ENCODE measurements at places on chromosomes 16 and 17. TPM values are rescaled to one million over a fixed set of nuclear protein-coding genes. Genes with fewer than 3 reads are reported as not detected.

GRCh38 chr17:77072670-77073069 is 68.1 kb upstream of the SEC14L1 start:
- DNase-seq = no peak

DNA sequence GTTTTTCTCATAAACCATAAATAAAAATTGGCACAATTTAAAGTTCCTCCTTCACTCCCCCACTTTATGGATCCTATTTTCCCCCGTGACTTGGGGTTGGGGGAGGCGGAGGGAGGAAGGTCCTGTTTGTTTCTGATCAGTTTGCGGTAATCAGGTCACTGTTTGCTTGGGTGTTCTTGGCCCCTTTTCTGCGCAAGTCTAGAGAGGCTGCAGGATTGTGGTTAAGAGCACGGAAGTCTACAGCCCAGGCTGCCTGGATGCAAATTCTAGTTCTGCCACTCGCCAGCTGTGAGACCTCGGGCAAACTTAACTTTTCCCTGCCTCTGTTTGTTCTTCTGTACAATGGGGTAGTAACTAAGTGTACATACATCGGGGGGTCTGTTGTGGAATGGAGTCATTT is 12.1 kb downstream of the ATP2C2 start:
- peak; percentile 63 for DNase-seq

DNA sequence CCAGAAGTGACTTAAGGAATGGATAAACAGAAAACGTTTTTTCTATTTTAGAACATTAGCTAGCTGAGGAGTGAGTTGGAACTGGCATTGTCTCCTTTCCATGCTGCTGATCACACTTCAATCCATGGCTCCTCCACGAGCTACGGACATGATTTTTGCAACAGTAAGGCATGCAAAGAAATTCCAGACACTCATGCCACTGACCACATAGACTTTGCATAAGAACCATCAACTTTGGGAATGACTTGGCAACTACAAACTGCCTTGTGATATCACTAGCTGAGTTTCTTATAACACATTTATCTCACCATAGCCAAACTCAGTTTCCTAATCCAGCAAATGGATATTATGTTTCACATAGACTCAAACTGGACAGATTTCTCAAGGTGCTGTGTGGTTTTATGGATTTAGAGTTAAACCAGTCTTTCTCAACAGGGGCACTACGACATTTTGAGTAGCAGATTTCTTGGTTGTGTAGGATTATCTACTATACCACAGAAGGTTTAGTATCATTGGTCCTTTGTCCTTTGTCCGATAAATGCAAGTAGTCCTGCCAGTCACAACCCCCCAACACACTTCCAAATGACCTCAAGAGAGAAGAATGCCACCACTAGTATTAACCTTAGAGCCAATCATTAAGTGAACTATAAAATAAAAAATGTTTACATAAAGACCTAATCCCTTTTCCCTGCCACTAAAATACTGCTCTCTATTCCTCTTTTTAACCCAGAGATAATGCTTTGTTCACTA is 48.3 kb upstream of the C17orf78 start:
- DNase-seq = no peak

GRCh38 chr17:58385359-58385899 is 31.9 kb downstream of the RNF43 start:
- no peak for DNase-seq

GRCh38 chr17:29753845-29754439 is 131.2 kb upstream of the CORO6 start:
- no peak for DNase-seq

The GSG1L gene
- not detected for total RNA-seq

- peak; percentile 46 for DNase-seq
Observed at GRCh38 chr17:4542726-4543191, 12.4 kb downstream of the MYBBP1A start.

GRCh38 chr16:85169333-85170065 is 57.2 kb upstream of the CIBAR2 start:
- no peak for DNase-seq

GRCh38 chr17:43755389-43755875 is 3.2 kb downstream of the SOST start:
- no peak for DNase-seq

- DNase-seq = no peak
Observed at GRCh38 chr17:71765437-71765836, 355.4 kb upstream of the SOX9 start.

GRCh38 chr16:75225678-75226515 is 7.1 kb downstream of the CTRB1 start:
- DNase-seq = no peak

The CACNG4 gene
- total RNA-seq = not detected

DNA sequence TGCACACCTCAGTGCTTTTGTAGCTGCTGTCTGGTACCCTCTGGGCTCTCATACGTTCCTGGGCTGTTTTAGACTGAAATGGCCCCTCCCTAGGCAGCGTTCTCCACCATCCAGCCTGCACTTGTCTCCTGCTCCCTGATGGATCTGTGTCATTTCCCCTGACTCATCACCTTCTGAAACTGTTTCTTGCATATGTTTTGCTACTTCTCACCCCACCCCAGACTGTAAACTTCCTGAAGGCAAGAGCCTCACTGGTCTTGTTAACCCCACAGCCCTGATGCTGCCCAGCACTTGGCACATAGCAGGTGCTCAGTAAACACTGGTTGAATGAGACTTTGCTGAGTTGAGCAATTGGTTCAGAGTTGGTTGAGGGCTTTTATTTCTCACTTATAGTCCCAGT is 78.7 kb downstream of the CRISPLD2 start:
- DNase-seq = no peak

The HS3ST4 gene
- 0.89 TPM for total RNA-seq

The CCDC144A gene
- 1.2 TPM for total RNA-seq

DNA sequence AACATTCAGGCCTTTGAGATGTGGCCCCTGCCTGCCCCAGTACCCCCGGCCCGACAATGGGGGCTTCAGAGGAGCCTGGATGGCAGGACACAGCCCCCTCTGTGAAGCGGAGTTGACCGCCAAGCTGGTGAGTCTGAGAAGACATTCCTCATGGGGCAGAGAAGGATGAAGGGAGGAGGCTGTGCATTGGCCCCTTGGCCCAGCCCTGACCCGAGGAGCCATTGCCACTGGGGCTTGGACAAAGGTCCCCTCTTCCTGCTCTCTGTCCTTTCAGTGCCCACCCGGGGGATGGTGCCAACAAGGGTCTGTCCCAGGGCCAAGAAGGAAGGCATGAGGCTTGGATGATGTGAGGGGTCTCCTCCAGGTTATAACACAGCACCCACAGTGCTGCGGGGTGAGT is 30.9 kb upstream of the PHB1 start:
- no peak for DNase-seq

The ITGB4 gene
- total RNA-seq = 136 TPM

DNA sequence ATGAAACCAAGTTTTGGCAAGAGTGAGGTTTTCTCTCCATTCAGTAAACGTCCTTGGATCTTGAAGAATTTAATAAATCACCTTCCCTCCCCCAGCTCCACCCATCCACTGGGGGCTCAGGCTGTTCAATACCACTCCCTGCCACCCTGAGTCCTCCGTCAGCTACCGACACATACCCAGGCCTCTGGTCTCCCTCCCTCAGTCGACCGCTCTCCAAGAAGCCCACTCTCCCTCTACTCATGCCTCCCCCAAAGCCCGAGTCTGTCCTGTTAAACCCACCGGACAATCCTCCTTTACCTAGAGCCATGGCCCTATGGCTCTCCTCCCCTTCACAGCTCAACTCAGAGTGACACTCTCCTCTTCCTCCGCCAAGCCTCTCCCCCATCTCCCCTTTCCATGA is 19.7 kb upstream of the SLC4A1 start:
- DNase-seq = no peak

DNA sequence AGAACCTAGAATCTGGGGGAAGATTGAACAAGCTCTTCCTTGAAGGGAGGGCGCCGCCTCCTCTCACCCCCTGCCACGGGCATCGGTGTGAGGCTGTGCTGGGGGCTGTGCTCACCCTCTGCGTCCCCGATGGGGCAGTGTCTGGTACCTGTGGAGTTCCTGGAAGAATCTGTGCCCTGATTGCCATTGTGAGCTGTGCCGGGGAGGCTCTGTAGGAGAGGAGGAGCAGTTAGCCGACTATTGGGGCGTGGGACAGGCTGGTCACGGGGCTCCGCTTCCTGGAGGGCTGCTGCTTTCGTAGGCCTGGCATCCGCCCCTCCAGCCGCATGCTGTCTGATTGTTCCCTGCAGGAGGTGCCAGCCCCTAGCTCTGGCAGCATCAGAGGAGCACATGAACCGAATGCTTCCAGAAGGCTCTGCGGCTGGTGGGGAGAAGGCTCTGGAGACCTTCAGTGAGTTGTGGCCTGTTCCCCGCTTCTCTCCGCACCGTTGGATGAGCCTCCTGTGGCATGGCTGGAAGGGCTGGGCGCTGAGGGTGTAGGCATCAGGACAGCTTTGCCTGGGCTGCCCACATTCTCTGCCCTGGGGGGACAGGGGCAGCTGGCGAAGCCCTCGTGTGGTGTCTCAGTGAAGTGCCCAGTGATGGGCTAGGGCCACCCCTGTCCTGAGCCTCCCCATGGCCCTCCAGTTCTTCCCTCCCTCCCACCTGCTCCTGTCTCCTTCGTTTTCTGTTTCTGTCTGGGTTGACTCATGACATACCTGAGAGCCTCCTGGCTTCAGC is 86.9 kb downstream of the SEC14L1 start:
- no peak for DNase-seq

The PLCG2 gene
- 14.1 TPM for total RNA-seq

The TRIM72 gene
- under 0.01 TPM for total RNA-seq

GRCh38 chr16:13906168-13907089 is 13.5 kb upstream of the ERCC4 start:
- DNase-seq = no peak

- peak; percentile 3 for DNase-seq
Observed at GRCh38 chr17:21302711-21303425, 18.4 kb downstream of the MAP2K3 start.

The CORO6 gene
- total RNA-seq = 6.4 TPM

- DNase-seq = peak; percentile 51
Observed at GRCh38 chr17:74922694-74923537, at the start of gene USH1G. Gene USH1G (minus strand): TSS chr17:74923255. CDS start chr17:74923073, 182 bp downstream.

- DNase-seq = no peak
Observed at GRCh38 chr17:5582209-5583185, 1.8 kb downstream of the NLRP1 start.

- peak; percentile 57 for DNase-seq
Observed at GRCh38 chr16:65546353-65546791, 424.5 kb upstream of the CDH11 start.

The SLX4 gene
- total RNA-seq = 8.0 TPM
